Pancreas (tissue), 10 donors: ENCODE measurements at places on chromosomes 1 and 21. TPM values are rescaled to one million over a fixed set of nuclear protein-coding genes. Genes with fewer than 3 reads are reported as not detected.

- no peaks in the 10 kb centered on the region for H3K4me1 ChIP-seq
- H3K27ac ChIP-seq, result no peak overlapping the region
- DNase-seq, result no peak
These were observed 92.3 kb downstream of the KCNN3 start for GRCh38 chr1:154777781-154778180.

DNA sequence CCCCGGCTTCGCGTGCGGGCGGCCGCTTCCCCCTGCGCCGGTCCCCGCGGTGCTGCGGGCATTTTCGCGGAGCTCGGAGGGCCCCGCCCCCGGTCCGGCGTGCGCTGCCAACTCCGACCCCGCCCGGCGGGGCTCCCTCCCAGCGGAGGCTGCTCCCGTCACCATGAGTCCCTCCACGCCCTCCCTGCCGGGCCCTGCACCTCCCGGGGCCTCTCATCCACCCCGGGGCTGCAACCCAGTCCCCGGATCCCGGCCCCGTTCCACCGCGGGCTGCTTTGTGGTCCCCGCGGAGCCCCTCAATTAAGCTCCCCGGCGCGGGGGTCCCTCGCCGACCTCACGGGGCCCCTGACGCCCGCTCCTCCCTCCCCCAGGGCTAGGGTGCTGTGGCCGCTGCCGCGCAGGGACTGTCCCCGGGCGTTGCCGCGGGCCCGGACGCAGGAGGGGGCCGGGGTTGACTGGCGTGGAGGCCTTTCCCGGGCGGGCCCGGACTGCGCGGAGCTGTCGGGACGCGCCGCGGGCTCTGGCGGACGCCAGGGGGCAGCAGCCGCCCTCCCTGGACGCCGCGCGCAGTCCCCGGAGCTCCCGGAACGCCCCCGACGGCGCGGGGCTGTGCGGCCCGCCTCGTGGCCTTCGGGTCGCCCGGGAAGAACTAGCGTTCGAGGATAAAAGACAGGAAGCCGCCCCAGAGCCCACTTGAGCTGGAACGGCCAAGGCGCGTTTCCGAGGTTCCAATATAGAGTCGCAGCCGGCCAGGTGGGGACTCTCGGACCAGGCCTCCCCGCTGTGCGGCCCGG is 159.2 kb downstream of the RUNX1 start:
- no peaks in the 10 kb centered on the region for H3K36me3 ChIP-seq
- H3K27me3 ChIP-seq, result no peaks in the 10 kb centered on the region
- H3K4me3 ChIP-seq, result peak overlapping the region; percentile 68
- peak; percentile 91 for DNase-seq

DNA sequence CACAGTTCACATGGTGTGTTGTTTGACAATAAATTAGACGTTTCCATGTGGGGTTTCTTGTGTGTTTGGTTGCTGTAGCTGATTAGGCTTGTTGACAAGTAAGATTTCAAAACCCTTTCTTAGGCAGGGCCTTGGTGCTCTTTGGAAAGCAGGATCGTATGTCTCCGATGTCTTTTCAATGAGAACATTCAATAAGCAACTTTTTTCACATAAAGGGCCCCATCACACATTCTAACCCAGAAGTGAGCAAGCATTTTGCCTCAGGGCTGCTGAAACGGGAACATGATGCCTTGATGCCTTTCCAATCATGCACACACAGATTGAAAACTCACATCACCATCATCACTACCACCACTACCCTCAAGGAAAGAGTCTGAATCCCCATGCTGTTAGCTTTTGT is 33.1 kb downstream of the LPAR3 start:
- H3K27me3 ChIP-seq, result no peaks in the 10 kb centered on the region
- no peaks in the 10 kb centered on the region for H3K36me3 ChIP-seq
- no peak overlapping the region for H3K4me3 ChIP-seq
- H3K27ac ChIP-seq, result no peak overlapping the region
- DNase-seq, result no peak
- H3K4me1 ChIP-seq, result peaks cover 5% of the 10 kb centered on the region

GRCh38 chr1:98870959-98871903 is 133.4 kb downstream of the PLPPR5 start:
- no peaks in the 10 kb centered on the region for H3K27me3 ChIP-seq
- H3K4me3 ChIP-seq, result no peak overlapping the region
- no peak for DNase-seq

DNA sequence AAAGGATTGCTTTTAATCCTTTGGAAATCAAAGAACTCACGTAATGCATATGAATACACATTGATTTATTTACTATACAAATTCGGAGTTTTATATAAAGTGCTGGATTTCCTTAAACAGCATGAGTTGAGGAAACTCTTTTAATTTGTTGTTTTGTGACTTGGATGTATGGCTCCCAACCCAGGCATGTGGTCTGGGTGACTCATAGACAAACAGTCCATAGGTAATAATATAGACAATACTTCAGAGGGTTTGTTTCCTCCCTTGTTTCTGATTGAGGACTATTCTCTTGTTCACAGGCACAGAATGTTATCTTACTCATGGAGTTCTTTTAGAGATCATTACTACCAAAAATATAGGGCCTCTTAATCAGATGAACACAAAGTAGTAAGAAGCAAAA is 43.8 kb downstream of the XPR1 start:
- no peaks in the 10 kb centered on the region for H3K4me1 ChIP-seq
- H3K27ac ChIP-seq, result no peak overlapping the region
- H3K27me3 ChIP-seq, result no peaks in the 10 kb centered on the region
- H3K4me3 ChIP-seq, result no peak overlapping the region
- no peaks in the 10 kb centered on the region for H3K36me3 ChIP-seq

- H3K27ac ChIP-seq, result peak overlapping the region; percentile 46
- H3K4me3 ChIP-seq, result no peak overlapping the region
- H3K27me3 ChIP-seq, result no peaks in the 10 kb centered on the region
- no peak for DNase-seq
- peaks cover 40% of the 10 kb centered on the region for H3K4me1 ChIP-seq
These were observed 4.5 kb downstream of the PARP1 start for GRCh38 chr1:226403201-226404034.

DNA sequence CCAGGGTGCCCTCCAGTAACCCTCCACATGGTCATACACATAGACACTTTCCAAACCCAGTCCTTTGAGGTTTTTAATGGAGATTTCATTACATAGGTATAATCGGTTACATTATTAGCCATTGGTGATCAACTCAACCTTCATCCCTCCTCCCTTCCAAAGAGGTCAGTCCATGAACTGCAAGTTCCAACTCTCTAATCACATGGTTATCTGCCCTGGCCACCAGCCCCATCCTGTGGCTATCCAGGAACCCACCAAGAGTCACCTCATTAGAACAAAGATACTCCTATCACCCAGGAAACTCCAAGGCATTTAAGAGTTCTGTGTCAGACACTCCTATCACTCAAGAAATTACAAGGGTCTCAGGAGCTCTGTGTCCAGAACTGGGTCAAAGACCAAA is 12.2 kb downstream of the ATP1A4 start:
- no peak for DNase-seq
- no peak overlapping the region for H3K27ac ChIP-seq
- no peak overlapping the region for H3K4me3 ChIP-seq

DNA sequence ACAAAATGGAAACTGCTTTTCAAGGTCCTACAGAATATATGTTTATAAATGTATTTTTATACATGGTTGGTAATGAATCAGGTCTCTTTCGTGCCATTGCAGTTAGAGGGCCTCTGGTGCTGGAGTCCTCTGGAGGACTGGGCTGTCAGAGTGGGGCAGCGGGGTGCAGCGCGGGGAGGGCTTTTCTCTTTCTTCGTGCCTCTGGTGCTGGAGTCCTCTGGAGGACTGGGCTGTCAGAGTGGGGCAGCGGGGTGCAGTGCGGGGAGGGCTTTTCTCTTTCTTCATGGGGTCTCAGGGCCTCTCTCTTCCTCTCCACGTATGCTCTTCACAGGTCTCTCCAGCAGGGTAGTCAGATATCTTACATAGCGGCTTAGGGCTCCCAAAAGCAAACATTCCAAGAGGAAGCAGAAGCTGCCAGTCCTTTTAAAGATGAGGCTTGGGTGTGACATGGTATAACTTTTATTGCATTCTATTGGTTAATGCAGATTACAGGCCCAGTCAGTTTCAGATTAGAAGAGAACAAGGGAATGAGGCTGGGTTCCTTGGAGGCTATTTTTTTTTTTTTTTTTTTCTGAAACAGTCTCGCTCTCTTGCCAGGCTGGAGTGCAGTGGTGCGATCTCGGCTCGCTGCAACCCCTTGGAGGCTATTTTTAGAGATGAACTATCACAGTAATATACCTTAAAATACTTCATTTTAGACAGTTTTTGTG is 13.1 kb downstream of the SDCCAG8 start:
- DNase-seq, result no peak
- no peaks in the 10 kb centered on the region for H3K36me3 ChIP-seq
- peak overlapping the region; percentile 69 for H3K27ac ChIP-seq
- H3K27me3 ChIP-seq, result no peaks in the 10 kb centered on the region

GRCh38 chr1:2890221-2890850 is 88.8 kb upstream of the TTC34 start:
- H3K27ac ChIP-seq, result no peak overlapping the region
- DNase-seq, result no peak
- H3K36me3 ChIP-seq, result no peaks in the 10 kb centered on the region
- H3K4me1 ChIP-seq, result no peaks in the 10 kb centered on the region
- no peak overlapping the region for H3K4me3 ChIP-seq
- H3K27me3 ChIP-seq, result no peaks in the 10 kb centered on the region

GRCh38 chr1:27106561-27107323 is 48.2 kb downstream of the SLC9A1 start:
- peaks cover 3% of the 10 kb centered on the region for H3K4me1 ChIP-seq
- no peak for DNase-seq
- H3K4me3 ChIP-seq, result no peak overlapping the region
- no peak overlapping the region for H3K27ac ChIP-seq
- no peaks in the 10 kb centered on the region for H3K27me3 ChIP-seq

DNA sequence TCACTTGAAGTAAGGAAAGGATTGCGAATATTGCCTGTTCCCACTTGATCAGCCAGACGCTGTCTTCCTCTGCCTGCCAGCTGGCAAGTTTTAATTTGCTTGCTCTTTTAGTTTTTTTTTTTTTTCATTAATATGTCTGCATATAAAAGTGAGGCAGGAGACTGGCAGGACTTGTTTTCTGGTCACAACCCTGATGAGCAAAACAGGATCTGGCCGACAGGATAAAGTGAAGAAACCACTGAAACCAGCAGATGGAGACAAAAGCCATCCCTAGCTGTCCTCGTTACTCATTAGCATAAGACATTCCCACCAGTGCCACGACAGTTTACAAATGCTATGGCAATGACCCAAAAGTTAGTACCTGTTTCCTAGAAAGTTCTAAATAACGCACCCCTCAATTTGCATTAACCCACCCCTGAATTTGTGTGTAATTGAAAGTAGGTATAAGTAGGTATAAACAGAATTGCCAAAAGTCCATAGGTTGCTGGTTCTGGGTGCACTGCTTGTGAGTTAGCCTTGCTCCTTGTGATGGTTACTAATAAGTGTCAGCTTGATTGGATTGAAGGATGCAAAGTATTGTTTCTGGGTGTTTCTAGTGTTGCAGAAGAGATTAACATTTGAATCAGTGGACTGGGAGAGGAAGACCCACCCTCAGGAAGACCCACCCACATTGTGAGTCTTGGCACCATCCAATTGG is 60.8 kb downstream of the ZNF684 start:
- DNase-seq, result no peak
- no peaks in the 10 kb centered on the region for H3K36me3 ChIP-seq
- H3K27me3 ChIP-seq, result no peaks in the 10 kb centered on the region
- H3K4me1 ChIP-seq, result no peaks in the 10 kb centered on the region
- H3K4me3 ChIP-seq, result no peak overlapping the region
- no peak overlapping the region for H3K27ac ChIP-seq

DNA sequence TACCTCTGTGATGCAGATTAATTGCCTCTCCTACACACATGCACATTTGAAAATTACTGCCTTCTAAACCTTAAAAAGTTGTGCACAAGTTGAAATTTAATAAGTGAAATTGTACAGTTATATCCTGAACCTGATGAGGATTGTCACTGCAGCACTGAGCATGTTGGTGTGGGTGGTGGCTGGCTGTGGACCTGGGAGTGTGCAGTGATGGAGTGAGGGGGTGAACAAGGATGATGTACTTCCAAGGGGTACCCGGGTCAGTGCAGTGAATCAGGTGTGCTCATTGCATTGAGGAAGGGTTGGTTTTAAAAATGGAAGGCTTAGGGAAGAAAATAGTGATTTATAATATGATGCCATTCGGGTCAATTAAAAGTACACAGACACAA is 24.1 kb downstream of the DIP2A start:
- no peaks in the 10 kb centered on the region for H3K27me3 ChIP-seq
- no peak for DNase-seq
- H3K27ac ChIP-seq, result no peak overlapping the region
- H3K4me3 ChIP-seq, result no peak overlapping the region
- no peaks in the 10 kb centered on the region for H3K36me3 ChIP-seq

- no peaks in the 10 kb centered on the region for H3K4me1 ChIP-seq
- no peaks in the 10 kb centered on the region for H3K36me3 ChIP-seq
- no peak for DNase-seq
- no peak overlapping the region for H3K27ac ChIP-seq
These were observed 1.5 kb downstream of the MX1 start for GRCh38 chr21:41427556-41427955.

- H3K4me3 ChIP-seq, result no peak overlapping the region
- no peaks in the 10 kb centered on the region for H3K27me3 ChIP-seq
These were observed 52.9 kb downstream of the CNIH3 start for GRCh38 chr1:224668984-224669383.

DNA sequence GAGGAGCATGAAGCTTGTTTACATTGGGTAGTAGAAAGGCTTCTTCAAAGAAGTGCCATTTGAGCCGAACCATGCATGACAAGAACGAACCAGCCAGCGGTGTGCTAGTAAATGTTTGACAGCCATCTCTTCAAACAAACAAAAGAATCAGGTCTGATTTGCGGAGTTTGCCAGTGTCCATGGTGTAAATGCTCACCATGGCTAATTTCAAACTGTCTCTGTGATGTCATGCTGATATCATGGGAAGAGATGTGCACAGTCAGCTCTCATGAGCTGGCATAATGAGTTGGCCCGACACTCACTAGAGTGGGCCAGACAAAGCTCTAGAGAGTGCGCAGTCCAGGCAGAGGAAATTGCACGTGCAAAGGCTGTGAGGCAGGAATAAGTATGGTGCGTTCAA is 101.1 kb downstream of the KAZN start:
- no peaks in the 10 kb centered on the region for H3K27me3 ChIP-seq
- DNase-seq, result no peak
- H3K36me3 ChIP-seq, result no peaks in the 10 kb centered on the region
- H3K4me3 ChIP-seq, result no peak overlapping the region

- H3K4me3 ChIP-seq, result no peak overlapping the region
- no peak overlapping the region for H3K27ac ChIP-seq
- H3K36me3 ChIP-seq, result no peaks in the 10 kb centered on the region
- H3K27me3 ChIP-seq, result no peaks in the 10 kb centered on the region
- no peaks in the 10 kb centered on the region for H3K4me1 ChIP-seq
These were observed 12.1 kb downstream of the PRKACB start for GRCh38 chr1:84156210-84156621.

DNA sequence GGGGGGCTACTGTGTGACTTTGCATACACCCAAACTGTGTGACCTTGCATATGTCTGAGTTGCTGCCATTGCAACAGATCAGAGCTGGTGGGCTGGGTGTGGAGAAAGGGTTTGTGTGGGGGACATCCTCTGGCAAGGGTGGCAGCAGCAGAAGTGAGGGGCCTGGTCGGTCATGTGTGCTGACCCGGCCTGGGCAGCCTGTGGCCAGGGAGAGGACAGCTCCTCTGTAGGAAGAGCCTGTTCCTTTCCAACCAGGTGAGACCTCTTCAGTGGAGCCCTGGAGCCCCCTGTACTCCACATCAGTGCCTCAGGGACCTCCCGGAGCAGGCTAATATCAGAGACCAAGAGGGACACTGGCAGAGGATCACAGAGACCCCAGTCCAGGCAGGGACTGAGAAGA is 8.3 kb downstream of the PCSK9 start:
- no peaks in the 10 kb centered on the region for H3K36me3 ChIP-seq
- no peaks in the 10 kb centered on the region for H3K27me3 ChIP-seq
- H3K4me3 ChIP-seq, result no peak overlapping the region

Gene OR14K1
- total RNA-seq, result not detected

Gene NBPF10
- 1.8 TPM for total RNA-seq

Gene TGFB2
- 3.1 TPM for total RNA-seq

Gene FMN2
- total RNA-seq, result 2.7 TPM

Gene C2CD2
- 13.8 TPM for total RNA-seq
